ENCODE measurements at places on chromosomes 4 and X.

- DNase-seq: no peak
These were observed 194.6 kb downstream of the FRMPD4 start for GRCh38 chrX:12332786-12333347.

- DNase-seq: no peak
These were observed 609.7 kb downstream of the TLL1 start for GRCh38 chr4:166482758-166483157.

- DNase-seq: no peak
These were observed 36.3 kb downstream of the SULT1E1 start for GRCh38 chr4:69823481-69824186.

DNA sequence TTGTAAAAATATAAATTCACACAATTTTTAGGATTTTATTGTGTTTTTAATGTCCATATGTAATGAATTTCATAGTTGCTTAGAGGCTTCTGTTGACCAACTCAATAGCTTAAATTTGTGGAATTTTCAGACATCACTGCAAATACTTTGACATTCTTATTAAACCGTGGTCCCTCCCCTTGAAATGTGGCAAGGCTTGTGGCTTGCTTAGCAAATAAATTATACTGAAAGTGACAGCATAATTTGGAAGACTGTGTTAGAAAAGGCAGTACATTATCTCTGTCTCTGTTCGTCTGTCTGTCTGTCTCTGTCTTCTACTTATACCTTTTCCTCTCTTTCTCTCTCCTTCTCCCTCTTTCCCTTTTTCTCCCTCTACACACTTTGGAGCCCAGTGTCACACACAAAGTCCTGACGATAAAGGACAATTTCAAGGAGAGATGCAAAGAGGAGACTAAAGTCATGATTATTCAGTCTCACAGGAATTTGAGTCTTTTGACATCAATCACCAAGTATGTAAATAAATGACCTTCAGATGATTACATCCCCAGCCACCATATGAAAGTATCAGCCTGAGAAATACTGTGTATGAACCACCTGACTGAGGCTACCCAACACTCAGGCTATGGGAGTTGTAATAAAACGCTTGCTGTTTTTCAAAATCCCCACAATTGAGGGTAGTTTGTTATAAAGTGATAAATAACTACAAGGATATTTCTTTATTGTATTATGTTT, 21.0 kb upstream of the UGT2B7 start:
- no peak for DNase-seq

DNA sequence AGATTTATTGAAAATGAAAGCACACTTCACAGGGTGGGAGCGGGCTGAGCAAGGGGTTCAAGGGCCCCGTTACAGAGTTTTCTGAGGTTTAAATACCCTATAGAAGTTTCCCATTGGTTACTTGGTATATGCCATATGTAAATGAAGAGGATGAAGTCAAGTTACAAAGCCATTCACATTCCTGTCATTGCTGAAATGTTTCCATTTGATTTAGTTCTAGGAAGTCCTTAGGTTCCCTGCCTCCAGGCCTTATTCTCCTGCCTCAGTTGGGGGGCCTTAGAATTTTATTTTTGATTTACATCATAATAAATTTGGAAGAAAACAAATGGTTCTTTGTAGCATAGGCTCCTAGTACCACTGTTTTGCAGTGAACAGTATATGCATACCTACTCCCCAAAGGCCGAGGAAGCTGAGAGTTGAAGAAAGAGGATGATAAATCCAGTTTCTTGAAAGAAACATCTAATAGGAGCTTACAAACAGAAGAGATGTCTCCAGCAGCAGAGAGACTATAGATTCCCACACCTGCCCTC, 31.8 kb downstream of the SERTM2 start:
- no peak for DNase-seq
